Coronary artery (tissue), 2 donors: ENCODE measurements at places on chromosomes 7 and 10.

GRCh38 chr10:96025566-96025965 is 17.8 kb upstream of the CCNJ start:
- DNase-seq, result no peak

- DNase-seq, result no peak
These were observed 26.8 kb upstream of the CALCR start for GRCh38 chr7:93601363-93601762.

DNA sequence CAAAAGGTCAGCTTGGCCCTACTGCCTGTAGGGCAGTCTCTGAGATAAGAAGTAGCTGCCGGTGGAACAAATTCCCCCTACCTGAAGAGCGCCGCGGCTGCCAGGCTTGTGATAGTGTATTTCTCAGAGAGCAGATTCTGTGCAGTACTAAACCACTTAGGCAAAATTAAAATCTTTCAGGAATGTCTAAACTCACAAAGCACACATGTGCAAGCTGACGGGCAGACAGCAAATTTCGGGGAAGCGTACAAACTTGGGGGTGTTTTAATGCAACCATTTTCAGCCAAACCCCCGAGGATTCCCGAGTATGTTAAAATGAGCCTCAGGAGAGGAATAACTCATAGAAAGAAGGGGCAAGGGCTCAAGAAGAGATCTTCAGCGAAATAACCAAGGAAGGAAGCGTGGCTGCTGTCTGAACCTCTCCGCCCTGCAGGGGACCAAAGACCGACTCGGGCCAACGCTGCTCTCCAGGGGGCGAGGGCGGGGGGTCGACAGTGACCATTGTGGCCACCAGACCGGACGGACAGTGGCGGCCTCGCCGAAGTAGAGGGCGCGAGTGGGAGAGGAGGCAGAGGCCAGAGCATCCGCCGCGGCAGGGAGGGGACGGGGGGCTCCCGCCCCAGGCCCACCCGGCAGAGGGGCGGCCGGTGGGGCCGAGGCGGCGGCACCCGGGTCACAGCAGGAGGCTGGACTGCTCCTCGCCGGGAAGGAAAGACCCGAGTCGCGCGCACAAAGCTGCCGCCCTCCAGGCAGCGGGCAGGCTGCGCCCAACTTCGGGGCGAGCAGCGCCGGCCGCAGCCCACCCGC is 819 bp downstream of the HYCC1 start:
- DNase-seq, result no peak

GRCh38 chr10:117656385-117657367 is 114.1 kb downstream of the EMX2 start:
- no peak for DNase-seq

DNA sequence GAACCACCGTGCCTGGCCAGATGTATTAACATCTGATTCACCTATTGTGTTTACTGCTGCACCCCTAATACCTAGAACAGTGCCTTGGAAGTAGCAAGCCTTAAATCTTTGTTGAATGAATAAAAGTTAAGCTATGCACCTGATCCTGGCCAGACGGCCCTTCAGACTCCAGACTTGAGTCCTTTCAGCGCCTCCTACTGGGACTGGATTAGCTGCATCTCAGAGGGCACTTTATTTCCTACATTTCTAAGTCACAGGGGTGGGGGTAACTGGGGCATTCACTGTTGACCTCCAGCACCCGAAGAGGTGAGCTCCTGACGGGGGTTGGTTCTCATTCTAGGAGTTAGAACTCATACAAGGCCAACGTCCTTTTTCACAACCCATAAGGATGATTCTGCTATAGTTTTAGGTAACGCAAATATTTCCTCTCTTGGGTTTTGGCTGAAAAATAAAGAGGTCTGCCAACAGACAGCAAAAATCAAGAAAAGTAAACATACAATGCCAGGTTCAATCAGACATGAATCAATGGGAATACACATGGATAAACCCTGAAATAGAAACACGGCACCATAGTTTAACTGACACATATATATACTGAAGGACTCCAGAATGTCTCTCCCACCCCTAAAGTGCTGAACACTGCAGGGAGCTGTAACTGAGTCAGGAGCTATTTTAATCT is 48.0 kb upstream of the DLG5 start:
- no peak for DNase-seq

GRCh38 chr7:70539205-70539604 is 592.7 kb upstream of the GALNT17 start:
- no peak for DNase-seq

DNA sequence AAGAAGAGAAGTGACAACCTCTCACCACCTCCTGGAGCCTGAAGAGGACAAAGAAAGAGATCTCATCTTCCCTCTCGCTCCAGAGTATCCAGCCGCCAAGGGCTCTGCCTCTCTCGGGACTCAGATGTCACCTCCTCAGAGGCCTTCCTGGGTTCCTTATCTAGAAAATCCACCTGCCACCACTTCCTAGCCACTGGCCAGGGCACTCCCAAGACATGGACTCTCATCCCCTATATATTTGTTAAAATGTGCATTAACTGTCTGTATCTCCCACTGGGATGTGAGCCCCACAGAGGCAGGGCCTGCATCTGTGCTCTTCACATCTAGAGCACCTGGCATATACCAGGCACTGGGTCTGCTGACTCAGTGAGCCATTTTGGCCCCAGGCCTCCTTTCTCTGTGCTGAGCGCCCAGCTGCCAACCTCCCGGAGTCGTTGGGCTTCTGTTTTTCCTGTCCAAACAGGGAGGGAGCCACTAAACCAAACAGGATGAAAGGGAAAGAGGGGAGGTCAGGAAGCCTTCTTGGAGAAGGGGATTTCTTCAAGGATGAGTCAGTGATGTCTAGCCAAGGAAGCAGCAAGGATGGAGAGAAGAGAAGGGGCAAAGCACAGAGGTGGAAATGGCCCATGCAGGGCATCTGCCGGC is 58.9 kb downstream of the KCNMA1 start:
- DNase-seq, result no peak

GRCh38 chr10:126687121-126687606 is 16.7 kb upstream of the C10orf90 start:
- no peak for DNase-seq

GRCh38 chr10:94138391-94138790 is 144.7 kb downstream of the PLCE1 start:
- no peak for DNase-seq

GRCh38 chr10:104388830-104389229 is 35.2 kb downstream of the CFAP58 start:
- DNase-seq, result no peak

DNA sequence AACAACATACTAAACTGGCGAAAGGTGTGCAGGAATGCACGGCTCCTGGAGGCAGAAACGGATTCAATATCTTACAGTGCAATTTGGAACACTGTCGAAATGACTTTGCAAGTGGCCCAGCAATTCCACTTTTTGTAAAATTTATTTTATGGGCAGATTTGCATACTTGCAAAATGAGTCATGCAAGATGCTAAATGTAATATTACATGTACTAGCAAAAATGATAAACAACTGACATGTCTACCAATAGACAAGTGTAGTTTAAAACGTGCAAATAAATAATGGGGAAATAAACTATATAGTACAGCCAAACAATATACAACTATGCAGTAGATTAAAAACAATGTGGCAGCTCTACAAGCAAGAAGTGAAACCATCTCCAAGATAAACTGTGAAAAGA is 97.7 kb downstream of the ARHGAP12 start:
- DNase-seq, result no peak

GRCh38 chr7:70208236-70209063 is 610.2 kb downstream of the AUTS2 start:
- no peak for DNase-seq

GRCh38 chr10:99395750-99396445 is 34.5 kb downstream of the GOT1 start:
- DNase-seq, result no peak

- DNase-seq, result no peak
These were observed 4.1 kb upstream of the CALML5 start for GRCh38 chr10:5503477-5503835.

DNA sequence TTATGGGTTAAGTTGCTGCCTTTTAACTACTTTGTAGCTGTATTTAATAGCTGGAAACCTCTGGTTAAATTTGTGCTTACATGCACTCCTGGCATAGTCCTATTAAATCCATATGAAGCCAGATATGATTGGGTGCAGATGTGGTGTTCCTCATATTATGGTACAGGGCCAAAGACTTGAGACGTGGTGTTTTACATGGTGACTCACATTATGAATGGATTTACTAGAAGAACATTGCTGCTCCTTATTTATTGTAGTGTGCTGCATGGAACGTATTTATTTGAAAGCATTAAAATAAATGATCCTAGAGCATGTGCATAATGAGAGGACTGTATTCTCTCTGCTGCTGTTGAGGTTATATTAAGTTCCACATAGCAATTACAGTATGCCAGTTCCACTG is 224.1 kb downstream of the SLC25A13 start:
- DNase-seq, result no peak

DNA sequence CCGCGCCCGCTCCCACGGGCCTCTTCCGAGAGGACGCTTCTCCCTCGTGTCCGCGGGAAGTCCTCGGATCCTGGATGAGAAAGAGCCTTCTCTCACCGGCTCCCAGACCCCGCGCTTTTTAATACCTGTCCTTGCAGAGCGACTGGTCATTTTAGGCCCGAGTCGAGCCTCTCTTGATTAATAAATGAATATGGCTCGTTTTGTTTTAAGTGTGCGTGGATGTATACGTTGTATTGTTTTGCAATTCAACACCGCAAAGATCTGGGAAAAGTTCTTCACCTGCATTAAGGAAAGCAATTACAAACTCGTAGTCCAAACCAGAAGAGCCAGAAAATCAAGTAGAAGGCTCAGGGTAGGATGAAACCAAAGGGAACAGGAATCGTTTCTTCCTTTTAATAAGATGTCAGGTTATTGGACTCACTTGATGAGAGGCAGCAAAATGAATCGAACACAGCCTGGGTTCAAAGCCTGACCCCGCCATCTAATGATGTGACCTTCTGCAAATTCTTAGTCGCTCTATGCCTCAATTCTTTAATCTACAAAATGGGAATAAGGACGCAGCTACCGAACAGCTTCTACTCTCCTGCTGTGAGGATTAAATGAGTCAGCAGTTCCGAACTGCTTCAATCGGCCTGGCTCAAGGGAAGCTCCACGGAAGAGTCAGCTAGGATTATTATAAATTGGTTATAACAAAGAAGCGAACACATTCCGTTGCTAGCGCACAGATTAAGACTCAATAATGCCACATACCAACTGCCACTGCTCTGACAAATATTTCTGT is 277.8 kb upstream of the NEBL start:
- DNase-seq, result no peak

DNA sequence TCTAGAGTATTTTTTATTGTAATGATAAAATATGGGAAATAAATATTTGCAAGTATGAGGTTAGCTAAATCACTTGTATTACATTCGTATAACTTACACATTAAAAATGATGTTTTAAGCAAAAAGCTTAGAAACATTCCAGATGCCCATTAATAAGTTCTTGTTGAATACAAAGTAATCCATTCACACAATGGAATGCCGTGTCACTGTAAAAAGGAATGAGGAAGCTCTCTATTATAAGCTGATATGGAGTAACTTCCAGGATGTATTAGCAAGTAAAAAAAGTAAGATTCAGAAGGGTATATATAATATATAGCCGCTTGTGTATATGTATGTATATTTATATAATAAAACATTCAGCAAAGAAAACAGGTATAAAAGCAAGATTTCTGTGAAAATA is 412.8 kb upstream of the MTPN start:
- no peak for DNase-seq

DNA sequence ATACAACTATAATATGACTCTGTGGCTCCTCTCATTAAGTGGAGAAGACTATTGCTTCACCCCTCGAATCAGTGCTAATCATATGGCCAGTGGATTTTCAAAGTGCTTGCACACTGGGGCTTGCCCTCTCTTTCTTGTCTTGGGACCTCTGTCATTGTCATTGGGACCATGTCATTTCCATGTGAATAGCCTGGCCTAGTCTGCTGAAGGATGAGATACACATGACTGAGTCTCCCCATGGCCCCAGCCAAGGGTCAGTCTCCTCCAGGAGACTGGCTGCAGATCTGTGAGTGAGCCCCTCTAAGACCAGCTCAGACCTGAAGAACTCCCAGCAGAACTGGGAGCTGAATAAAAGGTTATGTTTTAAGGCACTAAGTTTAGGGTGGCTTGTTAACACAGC is 39.5 kb downstream of the PKD1L1 start:
- no peak for DNase-seq

DNA sequence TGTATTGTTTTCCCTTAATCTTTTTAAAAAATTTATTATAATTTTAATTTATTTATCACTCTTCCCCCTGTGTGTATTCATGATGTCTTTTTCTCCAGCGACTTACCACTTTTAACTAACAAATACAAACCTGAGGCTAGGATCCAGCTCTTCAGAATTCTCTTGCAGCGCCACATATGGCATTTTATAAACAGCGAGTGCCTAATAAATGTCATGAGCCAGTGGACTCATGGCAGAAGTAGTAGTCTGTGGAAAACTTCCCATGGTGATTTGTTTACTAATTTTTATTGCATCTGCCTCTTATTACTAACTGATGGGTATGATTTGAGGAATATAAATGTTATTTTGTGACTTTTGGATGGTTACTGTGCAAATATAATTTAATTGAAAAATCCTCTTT is 102.9 kb downstream of the EXOC4 start:
- DNase-seq, result no peak

DNA sequence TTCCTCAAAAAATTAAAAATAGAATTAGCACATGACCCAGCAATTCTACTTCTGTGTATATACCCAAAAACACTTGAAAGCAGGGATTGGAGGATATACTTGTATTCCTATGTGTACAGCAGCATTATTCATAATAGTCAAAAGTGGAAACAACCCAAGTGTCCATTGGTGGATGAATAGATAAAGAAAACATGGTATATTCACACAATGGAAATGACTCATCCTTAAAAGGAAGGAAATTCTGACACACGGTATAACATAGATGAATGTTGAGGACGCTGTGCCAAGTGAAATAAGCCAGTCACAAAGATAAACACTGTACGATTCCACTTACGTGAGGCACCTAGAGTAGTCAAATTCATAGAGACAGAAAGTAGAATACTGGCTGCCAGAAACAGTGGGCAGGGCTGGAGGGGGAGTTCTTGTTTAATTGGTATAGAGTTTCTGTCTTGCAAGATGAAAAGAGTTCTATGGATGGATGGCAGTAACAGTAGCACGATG is 26.6 kb upstream of the KAT6B start:
- no peak for DNase-seq

- DNase-seq, result no peak
These were observed 322.9 kb downstream of the PTEN start for GRCh38 chr10:88186335-88186734.

- no peak for DNase-seq
These were observed 32.2 kb upstream of the MCU start for GRCh38 chr10:72659694-72660093.
